ENCODE measurements at places on chromosomes 5 and 9.

GRCh38 chr5:87392170-87392569 is 20.6 kb downstream of the CCNH start:
- DNase-seq, result no peak

DNA sequence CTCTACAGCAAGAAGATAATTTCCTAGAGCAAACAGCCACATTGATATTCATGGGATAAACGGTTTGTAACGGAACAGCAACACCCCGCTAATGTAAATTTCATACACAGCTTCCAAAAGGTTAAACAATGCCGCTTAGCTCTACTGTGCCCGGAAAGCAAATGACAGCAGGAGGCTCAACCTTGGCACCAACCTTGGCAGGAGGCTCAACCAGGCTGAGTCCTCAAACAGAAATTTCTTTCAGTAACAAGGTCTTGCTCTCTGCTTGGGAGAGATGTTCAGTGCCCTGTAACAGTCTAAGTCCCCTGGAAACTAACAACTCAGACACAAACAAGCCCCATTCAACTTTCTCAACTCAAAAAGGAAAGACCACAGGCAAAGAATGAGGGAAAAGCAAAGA is 11.1 kb upstream of the PPP1R2B start:
- no peak for DNase-seq

DNA sequence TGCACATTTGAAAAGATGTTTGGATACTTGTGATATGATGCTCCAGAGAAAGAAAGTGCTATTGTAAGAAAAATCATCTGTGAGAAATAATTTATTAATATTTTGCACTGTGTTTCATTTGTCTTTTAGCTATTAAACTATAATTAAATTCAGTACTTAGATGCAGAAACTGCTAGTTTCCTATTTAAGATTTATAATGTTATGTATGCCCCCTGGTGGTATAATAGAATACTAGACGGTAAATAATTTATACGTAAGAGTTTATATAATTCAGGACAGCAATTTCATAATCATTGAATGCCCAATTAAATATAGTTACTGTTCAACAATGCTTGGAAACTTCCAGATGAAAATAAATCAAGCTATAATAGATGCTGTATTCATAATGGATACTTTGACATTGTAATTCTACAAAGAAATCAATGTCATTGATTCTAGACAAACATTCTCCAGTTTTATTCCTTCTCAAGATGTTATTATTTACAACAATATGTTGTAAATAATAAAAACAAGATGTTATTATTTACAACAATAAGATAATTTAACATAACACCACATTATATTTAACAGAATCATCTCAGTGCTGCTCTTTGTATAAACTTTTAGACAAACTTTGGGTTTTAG is 101.0 kb downstream of the TMEM232 start:
- no peak for DNase-seq

DNA sequence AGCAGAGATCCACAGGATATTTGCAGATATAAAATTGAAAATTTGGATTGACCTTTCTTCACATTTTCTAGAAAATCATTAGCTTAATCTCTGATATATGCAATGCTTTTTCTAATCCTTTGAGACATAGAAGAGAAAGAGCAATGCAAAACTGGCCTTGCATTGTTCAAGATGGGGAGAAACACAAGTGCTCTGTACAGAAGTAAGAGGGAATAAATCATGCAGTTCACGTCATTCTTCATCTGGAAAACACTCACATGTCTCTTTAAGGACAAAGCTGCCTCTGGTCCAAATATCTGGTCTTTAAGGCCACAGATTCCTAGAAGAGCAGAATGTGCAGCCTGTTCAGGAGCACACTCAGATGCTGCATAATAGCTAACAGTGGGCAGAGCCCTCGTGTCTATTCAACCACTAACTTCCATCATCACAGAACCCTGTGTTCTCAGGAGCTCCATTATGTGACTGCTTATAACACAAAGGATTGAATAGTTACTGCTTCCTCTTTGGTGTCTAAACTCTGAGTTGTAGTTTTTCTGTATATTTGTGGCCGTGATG is 277.5 kb downstream of the PLK2 start:
- no peak for DNase-seq

DNA sequence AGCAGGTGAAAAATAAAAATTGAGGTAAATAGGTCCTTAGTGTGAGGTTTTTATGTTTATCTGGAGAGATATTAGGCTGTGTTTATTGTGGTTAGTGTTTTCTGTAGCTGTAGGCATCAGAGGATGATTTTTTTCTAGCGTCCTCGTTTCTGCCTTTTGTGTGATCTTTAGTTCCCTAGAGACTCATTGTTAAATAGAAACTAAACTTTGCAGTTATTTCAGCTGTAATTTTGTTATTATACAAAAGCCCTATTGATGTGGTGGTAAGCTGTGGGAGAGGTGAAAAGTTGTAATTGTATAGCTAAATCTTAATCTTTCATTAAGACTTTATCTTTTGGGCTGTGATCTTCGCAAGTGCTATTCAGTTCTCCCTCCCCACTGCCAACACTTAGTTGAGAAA is 340.3 kb downstream of the CYLC2 start:
- no peak for DNase-seq

Measured in NCI-H1417 treated with DMSO at 0.1 percent for 48 hours (cell line).